MM.1S (cell line): ENCODE measurements at places on chromosomes 6 and 20.
A peak's percentile ranks its signal among the peaks of the same experiment; 100 is the strongest.

- DNase-seq: no peak
Observed at GRCh38 chr6:157151029-157151428, 172.3 kb downstream of the TMEM242 start.

- DNase-seq: no peak
Observed at GRCh38 chr6:130178692-130179091, 44.1 kb downstream of the SAMD3 start.

GRCh38 chr20:35739294-35740163 lies 2.5 kb downstream of the RBM39 start:
- peak; percentile 26 for DNase-seq

DNA sequence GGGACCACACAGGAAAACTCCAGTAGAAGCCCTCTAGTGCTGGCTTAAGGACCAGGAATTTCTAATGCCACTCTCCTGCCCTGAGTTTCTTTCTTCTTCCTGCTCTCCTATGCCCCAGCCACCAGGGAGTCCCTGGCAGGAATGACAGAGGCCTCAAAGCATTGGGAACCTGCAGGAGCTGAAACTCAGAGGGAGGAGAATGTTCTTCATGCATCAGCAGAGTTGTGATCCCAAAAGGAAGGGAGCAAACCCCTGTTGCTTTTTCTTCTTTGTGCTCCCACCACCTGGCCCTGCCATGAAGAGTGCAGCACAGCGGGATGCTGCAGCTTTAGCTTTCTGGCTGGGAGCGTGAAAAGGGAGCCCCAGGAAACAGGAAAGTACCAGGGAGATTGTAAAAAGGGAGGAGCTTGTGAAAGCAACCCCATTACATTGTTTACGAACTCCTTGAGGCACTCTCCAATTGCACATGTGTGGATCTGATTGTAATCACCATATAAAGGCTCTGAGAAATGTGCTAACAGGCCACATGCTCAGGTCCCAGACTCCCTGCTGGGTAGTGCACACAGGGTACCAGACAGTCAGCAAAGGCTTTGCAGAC lies 34.7 kb upstream of the FKBP1A start:
- DNase-seq: no peak

DNA sequence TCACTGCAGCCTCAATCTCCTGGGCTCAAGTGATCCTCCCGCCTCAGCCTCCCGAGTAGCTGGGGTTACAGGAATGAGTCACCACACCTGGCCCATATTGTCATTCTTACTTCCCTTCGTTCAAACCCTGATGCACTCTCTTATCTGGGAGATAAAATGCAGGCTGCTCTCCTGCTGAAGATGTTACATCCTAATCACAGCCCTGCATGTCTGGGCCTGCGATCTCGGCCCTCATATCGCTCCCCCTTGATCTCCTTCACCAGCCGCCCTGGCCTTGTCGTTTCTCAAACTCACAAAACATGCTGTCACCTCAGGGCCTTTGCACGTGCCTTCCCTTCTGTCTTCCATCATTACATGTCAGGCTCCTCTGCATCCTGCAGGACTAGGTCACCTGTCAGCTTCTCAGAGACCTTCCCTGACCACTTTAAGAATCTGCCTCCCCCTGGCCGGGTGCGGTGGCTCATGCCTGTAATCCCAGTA lies 8.8 kb upstream of the C20orf203 start:
- no peak for DNase-seq

DNA sequence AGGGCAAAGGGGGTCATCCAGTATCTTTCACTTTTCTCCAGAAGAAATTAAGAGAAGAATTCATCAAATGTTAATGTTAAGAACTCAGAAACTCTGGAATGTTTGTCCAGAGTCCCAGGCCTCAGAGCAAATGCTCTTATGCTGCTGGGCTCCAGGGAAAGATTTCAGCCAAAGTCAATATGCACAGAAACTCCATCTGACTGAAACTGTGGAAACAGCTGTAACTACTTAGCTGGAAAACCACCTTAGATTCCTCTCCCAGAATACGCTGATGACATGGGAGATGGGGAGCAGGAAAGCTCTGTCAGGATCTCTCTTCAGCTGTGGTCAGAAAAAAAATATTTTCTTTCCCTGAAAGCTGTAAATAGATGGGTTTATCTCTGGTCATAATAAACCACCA lies 559.6 kb downstream of the RFPL4B start:
- no peak for DNase-seq
